ENCODE measurements at places on chromosomes 3 and 15.

DNA sequence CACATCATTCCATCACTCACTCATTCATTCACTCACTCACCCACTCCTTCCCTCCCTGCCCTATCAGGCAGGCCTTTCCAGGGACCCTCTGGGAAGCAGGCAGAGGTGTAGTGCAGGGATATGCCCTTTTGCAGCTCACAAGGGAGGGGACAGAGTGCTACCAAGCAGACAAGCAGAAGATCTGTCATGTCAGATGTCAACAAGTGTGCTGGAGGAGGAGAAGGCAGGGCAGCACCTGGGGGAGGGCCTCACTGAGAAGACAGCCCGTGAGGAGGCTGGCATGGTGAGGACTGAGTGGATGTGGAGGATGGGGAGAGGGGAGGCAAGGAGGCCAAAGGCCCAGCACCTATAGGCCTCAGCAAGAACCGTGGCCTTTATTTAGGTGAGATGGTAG is 15.3 kb downstream of the ABTB1 start:
- DNase-seq: no peak

GRCh38 chr3:188185717-188186251 is 31.8 kb downstream of the LPP start:
- no peak for DNase-seq

- DNase-seq: no peak
Measured at GRCh38 chr3:113166719-113167492, 44.5 kb upstream of the BOC start.

GRCh38 chr3:29385046-29385830 is 104.4 kb downstream of the RBMS3 start:
- no peak for DNase-seq

DNA sequence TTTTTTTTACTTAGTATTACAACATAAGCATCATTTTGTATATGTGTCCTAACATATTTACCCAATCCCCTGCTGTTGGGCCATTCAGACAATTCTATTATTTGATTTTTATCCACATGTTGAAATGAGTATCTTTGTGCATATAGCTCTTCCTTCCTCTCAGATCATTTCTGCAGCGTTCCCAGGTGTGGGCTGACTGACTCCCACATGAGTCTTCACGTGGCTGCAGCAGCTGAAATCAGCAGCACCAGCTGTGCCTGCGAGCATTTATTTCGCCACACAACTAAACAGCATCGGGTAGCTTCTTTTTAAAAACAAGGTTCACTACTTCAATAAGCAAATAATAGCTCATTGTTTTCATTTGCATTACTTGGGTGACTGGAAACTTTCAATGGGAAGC is 44.5 kb upstream of the PDE8A start:
- DNase-seq: no peak

- no peak for DNase-seq
Measured at GRCh38 chr3:8651418-8652323, 7.1 kb upstream of the SSUH2 start.

DNA sequence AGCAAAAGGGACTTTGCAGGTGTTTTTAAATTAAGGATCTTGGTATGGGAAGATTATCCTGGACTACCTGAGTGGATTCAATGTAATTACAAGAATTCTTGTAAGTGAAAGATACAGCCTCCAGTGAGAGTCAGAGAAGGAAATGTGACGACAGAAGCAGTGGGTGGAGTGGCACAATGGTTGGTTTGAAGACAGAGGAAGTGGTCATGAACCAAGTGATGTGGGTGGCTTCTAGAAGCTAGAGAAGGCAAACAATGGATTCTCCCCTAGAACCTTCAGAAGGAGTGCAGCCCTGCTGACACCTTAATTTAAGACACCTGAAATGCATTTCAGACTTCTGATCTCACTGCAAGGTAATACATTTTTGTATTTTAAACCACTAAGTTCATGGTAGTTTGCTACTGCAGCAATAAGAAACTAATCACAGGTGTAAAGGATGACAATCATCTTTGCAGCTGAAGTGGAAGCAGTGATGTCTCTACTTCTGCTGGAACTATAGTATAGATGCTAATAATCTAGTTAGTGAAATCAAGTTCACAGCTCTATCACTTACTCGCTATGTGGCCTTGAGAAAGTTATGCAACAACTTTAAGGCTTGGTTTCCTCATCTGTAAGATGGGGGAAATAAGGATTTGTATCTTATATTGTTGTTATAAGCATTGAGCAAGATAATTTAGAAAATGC is 403.4 kb upstream of the SUCLG2 start:
- DNase-seq: no peak

DNA sequence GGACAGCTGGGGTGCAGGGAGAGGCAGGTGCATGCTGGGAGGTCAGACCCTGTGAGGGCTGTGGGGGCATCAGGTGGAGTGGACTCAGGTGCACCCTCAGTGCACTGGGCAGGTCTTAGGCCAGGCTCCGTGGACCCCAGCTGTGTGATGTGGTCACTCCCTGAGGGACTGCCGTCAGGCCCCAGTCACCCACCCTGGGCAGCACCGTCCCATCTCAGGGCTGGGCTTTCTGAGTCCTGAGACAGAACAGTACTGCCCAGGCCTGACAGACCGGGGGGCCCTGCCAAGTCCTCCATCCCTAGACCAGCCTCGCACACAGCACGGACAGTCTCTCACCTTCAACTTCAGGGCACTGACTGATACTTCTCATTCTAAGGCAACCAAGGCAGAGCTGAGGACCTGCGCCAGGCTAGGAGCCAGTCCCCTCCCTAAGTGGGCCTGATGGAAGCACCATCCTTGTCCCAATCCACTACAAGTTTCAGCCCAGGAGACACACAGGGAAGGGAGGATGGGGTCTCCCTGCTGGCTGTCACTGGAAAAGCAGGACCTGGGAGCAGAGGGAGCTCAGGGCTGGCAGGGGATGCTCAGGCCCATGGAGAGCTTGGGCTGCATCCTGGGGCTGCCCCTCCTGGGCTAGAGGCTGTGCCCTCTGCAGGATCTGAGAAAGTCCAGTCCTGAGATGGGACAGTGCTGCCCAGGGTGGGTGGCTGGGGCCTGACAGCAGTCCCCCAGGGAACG is 86.3 kb downstream of the LMLN start:
- DNase-seq: no peak

DNA sequence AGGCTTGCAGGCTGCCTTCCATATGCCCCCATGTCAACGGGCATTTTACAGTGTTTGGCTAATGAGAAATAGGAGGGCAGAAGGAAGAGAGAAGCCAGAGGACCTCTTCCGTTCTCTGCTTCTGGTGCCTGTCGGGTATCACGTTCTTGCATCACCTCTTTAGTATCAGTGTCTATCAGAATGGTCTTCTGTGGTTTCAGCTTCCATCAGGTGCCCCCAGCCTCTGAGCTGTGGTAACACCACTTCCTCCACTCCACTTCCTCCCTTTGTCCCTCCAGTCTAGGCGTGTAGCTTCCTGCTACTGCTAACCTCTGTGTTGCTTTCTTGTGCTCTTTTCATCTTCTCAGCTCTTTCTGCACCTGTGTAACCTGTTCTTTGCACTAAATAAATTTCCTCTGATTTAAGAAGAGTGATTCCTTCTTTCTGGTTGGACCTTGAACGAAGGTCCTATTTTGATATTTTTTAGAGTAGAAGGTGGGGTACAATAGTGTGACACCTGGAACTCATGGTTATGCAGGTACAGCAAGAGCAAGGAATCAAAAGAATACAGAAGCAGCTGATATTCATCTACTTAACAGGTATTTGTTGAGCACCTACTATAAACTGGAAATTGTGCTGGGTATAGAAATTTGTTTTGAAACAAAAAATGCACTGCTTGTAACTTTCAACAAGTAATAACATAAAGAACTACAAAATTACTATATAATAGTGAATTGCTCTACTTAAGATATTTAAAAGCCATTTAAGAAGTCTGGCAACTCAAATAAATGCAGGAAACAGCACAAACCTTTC is 27.4 kb upstream of the FOXB1 start:
- DNase-seq: no peak

DNA sequence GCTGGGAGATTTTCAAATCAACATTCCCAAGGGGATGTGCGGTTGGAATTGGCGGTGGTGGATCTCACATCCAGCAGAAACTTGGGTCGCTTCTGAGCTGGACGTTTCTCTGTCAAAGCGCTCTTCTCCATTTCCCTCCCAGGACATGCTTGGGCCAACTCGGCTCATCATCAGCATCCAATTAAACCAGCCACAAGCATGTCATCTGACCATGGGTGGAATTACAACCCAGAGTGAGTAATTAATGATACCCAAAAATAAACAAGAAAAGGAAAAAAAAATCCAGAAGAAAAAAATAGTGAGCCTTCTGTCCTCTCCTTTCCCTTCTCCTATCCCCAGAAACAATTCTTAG is 111.2 kb downstream of the XXYLT1 start:
- no peak for DNase-seq

DNA sequence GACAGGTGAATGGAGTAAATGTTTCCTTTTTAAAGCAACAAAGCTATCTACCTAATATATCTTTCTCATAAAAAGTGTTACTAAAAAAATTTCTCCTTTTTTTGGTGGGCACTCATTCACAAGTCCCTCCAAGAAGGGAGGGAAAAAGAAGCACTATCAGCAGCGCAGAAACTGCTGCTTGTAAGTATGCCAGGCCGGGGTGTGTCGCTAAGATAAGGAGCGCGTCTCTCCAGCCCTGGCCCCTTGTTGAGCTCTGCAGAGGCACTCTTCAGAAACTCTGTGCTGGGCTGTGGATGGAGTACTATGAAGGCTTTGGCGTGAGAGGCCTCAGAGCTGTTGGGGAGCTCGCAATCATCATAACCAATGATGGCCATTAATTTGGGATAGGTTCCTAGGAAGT is 49.1 kb downstream of the ZDHHC3 start:
- DNase-seq: no peak

- no peak for DNase-seq
Measured at GRCh38 chr3:169199283-169199682, 464.2 kb downstream of the MECOM start.

DNA sequence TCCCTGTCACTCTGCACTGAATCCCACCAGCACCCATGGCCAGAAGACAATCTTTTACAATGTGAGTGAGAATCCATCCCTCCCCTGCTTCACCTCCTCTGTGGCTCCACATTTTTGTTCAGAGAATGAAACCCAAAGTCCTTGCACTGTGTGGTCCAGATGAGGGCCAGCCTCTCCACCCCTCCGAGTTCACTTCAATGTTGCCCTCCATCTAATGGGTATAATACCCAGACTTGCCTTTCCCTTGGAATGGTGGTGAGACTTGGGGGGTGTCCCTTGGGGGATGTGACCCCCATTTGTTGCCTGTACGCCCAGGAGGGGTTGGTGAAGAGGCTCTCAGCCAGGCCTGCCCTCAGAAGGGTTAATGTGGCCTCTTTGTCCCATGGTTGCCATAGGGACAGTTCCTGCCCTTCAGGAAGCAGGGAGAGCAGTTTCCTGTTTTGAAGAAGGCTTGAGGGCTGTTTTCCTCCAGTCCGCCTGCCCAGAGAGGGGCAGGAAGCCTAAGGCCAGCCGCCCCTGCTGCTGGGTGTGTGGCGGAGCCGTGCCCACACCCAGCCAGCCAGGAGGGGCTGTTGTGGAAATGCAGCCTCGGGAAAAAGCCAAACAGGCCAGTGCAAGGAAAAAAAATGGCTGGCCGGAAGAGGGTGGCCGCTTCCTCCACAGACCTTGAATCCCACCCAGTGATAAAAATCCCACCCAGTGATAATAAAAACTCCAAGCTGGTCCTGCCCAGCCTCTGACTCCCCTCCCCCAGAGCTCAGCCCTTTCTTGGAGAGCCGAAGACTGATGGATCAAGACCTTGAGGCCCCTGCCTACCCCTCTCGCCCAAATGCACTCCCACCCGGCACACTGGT is 14.6 kb upstream of the FGD5 start:
- no peak for DNase-seq

DNA sequence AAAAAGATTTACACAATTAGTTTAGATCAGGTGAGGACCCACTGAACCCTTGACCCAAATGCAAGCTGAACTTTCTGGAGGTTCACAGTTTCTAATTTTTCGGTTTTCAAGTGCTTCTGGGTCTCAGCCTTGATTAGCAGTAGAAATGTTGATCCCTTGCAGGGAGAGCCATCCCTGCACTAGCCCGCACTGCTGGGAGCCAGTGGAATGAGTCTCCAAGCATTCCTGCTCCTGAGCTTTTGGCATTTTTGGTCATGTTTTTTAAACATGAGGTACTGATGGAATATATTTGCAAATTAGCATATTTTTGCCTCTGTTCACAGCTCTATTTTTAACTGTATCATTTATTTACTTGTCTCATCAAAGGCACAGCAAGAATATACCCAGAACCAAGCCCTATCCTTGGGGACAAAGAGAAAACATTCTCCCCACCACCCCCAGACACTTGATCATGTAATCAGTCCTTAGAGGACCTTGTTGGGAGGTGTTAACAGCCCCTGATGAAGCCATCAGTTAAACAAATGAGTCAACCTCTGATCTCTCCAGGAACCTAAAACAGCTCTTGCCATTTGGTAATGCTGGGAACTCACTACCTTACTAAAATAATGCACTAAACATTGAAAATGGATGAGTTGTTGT is 119.0 kb upstream of the CTDSPL start:
- DNase-seq: no peak

DNA sequence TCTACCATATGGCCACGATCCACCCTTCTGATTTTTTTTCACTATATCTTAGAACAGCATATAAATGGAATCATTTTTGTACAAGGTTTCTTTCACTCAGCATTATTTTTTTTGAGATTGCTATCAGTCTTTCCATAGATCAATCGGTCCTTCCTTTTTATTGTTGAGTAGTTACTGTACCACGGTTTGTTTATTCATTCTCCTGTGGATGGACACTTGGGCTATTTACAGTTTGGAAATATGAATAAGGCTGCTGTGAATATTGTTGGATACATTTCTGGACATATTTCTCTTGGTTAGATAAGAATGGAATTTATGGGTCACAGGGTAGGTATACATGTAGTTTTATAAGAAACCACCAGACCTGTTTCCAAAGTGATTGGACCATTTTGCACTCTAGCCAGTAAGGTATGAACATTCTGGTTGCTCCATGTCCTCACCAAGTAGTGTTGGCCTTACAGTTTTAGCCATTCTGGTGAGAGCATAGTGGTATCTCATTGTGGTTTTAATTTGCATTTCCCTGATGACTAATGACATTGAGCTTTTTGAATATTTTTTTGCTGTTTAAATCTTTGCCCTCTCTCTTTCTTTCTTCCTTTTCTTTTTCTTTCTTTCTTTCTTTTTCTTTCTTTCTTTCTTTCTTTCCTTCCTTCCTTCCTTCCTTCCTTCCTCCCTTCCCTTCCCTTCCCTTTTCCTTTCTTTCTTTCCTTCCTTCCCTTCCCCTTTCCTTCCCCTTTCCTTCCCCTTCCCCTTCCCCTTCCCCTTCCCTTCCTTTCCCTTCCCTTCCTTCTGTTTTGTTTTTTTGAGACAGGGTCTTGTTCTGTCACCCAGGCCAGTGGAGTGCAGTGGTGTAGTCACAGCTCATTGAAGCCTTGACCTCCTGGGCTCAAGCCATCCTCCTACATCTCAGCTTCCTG is 49.2 kb downstream of the LRRK1 start:
- no peak for DNase-seq

DNA sequence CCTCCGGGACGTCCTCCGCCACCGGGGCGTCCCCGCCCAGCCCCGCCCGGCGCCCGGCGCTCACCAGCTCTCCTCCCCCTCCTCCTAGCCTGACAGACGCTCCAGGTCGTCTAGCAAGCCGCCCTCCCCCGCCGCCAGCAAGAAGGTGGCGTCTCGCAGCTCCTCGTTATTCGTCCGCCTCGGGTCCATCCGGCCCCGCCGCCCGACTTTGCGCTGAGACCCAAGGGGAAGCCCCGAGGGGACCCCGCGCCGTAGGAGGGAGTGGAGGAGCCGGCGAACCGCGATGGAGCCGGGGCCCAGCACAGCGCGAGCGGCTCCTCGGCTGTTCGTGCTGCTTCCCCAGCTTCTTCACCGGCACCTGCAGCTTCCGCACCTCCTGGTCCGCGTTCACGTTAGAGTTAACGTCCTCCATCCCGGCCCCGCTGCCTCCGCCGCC is 26.3 kb upstream of the MTHFS start:
- peak; percentile 39 for DNase-seq

- DNase-seq: no peak
Measured at GRCh38 chr3:107810171-107811071, 280.4 kb downstream of the CD47 start.
